Kidney epithelial cell (primary cell): ENCODE measurements at places on chromosomes 5 and 9.

DNA sequence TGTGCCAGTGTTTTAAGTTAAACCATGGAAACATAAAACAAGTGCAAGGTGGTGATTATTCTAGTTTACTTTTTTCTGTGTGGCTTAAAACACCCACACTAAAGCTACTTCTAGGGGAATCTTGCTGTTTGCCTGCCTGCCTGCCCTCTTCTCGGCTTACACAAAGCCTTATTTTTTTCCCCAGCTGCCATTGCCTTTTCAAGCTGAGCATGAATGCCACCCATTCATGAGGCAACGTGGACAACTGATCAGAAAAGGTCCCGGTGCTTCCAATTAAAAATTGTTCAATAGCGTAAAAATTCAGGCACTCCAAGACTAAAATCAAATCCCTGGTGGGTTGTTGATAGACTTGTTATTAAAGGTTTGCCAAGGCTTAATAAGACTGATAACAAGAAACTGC, 401.4 kb downstream of the TMEM161B start:
- no peak for DNase-seq

GRCh38 chr5:156295431-156295830, 31.5 kb upstream of the SGCD start:
- DNase-seq: no peak

- DNase-seq: no peak
Observed at GRCh38 chr5:140143521-140144258, 18.0 kb downstream of the IGIP start.

- no peak for DNase-seq
Observed at GRCh38 chr5:93883459-93883858, 142.1 kb upstream of the POU5F2 start.

GRCh38 chr9:87640385-87640795, 85.5 kb upstream of the CTSL start:
- DNase-seq: peak; percentile 25

GRCh38 chr9:26129217-26129616, 451.0 kb upstream of the TUSC1 start:
- DNase-seq: no peak

- DNase-seq: no peak
Observed at GRCh38 chr5:83387041-83387440, 84.5 kb upstream of the VCAN start.

DNA sequence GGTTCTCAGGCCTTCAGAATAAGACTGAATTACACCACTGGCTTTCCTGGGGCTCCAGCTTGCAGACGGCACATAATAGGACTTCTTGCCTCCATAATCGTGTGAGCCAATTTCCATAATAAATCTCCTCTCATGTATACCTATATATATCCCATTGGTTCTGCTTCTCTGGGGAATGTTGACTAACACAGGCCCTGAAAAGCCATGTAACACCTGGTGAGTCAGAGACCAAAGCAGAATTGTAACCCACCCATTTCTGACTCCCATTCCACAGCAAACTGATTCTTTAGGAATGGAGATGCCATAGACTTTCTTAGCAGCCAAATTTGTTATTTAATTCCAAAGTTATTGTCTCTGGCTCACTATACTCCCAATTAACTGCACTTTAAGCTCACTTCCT, 85.4 kb upstream of the AGXT2 start:
- no peak for DNase-seq

DNA sequence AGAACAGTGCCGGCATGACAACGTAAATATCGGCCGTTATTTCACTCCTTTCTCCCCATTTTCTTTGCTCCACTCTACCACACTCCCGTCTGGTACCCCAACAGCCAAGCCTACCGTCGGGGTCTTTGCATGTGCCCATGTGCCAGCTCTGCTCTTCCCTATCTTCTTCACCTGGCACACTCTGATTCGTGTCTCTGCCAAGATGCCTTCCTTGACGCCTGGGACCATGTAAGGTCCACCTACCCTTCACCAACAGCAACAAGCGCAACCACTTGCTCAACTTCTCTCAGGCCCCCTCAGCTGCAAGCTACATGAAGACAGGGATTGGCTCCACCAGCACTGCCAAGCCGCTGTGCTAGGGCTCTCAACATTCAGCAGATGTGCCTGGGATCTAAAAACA, 4.4 kb downstream of the MGAT1 start:
- no peak for DNase-seq

GRCh38 chr5:158451203-158451992, 592.5 kb upstream of the CLINT1 start:
- DNase-seq: peak; percentile 58

DNA sequence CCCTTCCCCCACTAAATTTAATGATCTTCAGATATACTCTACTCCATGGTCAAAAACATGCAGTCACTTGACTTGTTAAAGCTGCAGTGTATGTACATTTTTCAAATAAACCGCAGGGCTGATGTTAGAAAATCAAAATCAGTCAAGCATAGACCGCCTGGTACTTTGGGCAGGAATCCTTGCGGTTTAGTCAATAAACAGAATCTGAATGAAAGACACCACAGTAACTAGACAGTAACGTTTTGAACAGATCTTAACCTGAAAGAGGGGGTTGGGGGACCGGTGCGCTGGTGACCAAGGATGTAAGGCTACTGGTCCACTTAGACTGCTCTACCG, 188.8 kb downstream of the BNC2 start:
- DNase-seq: no peak

DNA sequence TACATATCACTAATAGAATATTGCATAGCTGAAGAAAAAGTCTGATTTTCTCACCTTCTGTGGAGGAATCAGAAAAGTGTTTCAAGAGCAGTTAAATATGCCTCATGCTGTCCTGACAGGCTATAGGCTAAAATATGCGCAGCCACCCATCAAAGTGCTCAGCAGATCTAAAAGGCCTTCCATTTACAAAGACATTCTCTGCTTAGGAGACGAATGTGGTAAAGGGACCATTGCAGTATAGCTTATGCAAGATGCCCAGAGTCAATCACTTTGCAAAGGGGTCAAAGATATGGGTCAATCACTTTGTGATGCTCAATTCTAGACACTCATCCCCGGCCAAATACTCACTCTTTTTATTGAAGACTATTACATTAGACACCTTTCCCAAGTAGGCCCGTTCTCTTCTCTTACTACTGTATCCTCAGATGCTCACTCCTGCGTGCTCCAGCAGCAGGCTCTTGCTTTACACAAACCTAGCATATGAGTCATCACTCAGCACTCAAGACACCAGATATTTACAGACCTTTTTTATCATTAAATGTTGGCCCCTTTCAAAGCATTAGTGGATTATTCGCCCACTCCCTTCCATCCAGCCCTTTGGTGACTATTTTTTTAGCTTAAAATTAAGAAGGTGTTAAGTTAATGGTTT, 568.2 kb upstream of the CDH18 start:
- no peak for DNase-seq

GRCh38 chr9:35960039-35960655, 2.2 kb upstream of the OR2S2 start:
- DNase-seq: no peak

DNA sequence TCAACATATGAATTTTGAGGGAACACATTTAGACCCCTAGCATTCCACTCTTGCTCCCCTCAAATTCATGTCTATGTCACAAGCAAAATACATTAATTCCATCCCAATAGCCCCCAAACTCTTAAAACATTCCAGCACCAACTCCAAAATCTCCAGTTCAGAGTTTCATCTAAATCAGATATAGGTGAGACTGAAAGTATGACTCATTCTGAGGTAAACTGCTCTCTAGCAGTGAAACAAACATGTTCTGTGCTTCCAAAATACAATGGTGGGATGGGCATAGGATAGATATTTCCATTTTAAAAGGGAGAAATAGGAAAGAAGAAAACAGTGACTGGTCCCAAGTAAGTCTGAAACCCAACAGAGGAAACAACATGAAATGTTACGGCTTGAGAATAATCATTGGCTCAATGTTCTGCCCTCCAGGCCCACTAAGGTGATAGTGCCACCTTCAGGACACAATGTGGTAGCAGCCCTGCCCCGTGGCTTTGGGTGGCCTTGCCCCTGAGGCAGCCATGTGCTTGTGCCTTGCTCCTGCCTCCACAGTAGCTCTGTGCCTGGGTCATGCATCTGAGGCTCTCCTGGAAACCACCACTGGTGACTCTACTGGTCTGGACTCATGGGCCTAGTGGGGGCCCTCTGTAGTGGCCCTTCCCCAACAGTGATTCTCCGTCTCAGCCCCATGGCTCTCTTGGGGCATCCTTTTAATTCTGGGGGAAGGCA, 36.4 kb upstream of the IPPK start:
- DNase-seq: no peak

- DNase-seq: no peak
Observed at GRCh38 chr9:133963166-133963565, 29.0 kb downstream of the VAV2 start.

- DNase-seq: no peak
Observed at GRCh38 chr5:23648656-23649055, 141.2 kb downstream of the PRDM9 start.

- no peak for DNase-seq
Observed at GRCh38 chr9:113631871-113632665, 168.5 kb downstream of the RGS3 start.

- no peak for DNase-seq
Observed at GRCh38 chr5:140243706-140244250, 59.1 kb downstream of the PFDN1 start.

DNA sequence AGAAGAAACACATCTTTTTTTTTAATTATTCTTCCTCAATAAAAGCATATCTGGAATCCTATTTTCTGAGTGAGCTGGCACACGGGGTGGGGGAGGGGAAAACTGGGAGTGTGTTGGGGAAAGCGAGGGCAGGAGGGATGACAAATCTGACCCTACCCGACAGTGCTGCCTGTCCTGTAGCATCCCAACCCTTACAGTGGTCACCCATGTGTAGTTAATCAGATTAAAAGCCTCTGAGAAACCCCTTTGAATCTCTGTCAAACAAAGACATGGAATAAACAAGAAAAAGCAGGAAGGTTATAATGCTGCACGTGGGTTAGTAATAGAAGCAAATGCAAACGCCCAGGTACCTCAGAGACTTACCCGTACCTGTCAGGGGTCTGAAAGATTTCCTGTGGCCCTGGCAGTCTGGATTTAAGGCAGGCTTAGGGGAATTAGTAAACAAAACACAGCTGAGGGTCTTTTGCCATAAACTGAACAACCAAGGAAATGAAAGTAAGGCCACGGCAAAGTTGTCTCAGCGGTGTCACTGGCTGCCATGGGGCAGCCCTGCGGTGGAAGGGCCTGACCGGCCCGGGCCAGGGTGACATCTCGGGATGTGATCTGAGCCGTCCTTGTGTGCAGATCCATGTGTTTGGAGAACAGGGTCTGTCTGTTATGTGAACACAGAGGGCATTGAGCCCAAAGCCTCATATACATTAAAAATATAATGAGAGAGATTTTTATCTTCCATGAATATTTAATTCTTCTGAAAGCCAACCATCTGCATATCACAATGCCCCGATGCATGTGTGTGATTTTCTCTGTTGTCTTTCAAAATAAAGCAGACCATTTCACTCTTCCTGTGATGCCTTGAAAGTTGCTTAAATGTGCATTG, 308.2 kb downstream of the ZNF608 start:
- DNase-seq: no peak

GRCh38 chr5:171907725-171908343, 98.6 kb downstream of the FBXW11 start:
- DNase-seq: peak; percentile 14

GRCh38 chr5:77921094-77921768, 145.1 kb upstream of the TBCA start:
- DNase-seq: no peak

DNA sequence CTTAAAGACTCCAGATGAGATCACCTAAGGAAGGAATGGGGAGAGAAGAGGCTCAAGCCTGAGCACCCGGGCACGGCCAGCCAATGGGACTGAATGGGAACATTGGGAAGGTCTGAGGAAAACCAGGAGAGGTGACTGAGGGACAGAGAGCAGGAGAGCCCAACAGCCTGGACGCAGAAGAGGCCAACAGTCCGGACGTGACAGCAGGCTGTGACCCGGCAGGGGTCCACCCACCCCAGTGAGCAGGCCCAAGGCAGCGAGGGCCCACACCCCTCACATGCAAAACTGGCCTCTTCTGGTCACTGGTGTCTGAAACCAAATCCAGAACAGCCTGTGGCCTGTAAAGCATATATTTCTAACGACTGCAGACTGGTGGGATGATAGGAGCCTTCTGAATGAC, 7.6 kb upstream of the SPTLC1 start:
- no peak for DNase-seq

GRCh38 chr5:82058710-82059109, 86.9 kb downstream of the ATG10 start:
- DNase-seq: no peak

DNA sequence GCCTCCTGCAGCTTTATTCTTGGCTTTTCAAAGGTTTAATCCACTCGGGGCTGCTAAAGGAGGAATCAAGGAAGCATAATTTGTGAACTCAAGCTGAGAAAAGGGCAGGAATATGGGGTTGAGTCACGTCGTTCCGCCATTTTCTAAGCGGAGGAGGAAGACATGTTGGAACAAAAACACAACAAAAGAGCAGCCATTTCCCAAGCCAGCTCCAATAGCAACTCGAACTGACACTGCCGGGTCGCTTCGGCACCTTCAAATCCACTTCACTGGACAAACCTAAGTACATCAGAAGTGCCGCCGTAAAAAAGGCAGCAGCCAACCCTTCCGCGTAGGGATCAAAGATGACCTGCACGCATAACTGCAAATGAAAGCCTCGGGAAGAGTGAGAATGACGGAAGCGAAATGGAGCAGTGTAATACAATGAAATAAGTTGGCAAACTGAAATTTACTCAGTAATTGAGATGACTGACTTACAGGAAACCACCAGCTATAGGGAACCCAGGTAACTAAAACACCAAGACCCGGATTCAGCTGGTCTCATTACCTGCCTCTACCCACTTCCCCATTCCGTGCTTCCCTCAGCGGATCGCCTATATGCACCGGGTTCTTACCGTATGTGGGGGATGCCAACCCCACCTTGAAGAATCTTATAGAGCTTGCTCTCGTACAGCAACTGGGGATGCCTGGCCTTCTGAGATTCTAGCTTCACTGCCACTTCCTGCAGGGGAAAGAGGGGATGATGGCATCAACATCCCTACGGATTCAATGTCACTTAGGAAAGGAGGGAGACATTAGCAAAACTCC, 1.6 kb downstream of the CSNK1A1 start:
- DNase-seq: no peak

- no peak for DNase-seq
Observed at GRCh38 chr9:93317495-93318094, 133.7 kb downstream of the WNK2 start.

- DNase-seq: no peak
Observed at GRCh38 chr9:99130069-99130468, 25.2 kb downstream of the TGFBR1 start.

- no peak for DNase-seq
Observed at GRCh38 chr9:137744632-137745183, 125.9 kb downstream of the EHMT1 start.

- DNase-seq: no peak
Observed at GRCh38 chr5:43520615-43521014, 5.7 kb upstream of the C5orf34 start.

DNA sequence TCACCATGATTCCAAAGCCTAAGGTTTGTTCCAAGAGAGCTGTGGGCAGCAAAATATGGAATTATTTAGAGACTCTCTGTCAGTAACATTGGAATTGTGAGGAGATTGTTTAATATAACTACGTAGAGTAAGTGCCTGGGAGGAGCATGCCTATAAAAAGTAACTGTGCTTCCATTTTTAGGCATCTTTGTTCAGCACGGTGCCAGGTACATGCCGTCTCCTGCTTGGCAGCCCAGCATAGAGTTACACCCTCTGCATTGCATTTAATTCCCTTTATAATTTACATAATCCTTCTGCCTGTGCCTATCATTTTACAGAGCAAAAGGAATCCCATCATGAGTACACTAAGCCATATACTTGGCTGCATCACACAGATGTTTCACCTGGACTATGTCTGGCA, 32.1 kb upstream of the ALDH1A1 start:
- DNase-seq: no peak
